ENCODE measurements at places on chromosomes 7 and 10.

DNA sequence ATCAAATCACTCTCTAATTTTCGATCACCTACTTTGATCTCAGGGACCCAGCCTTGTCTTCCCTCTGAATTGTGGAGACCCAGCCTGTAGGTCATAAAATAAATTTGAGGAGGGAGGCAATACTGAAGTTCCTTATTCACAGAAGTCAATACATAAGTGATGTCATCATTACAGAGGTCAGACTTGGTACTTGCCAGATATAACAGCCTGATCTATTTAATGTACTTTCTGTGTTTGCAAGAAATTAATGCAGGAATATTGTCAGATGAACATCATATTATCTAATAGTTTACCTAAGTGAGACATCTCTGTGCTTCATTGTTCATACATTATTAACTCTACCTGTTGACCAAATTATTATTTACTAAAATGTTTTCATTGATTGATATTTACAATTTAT is 105.6 kb downstream of the GPAM start:
- DNase-seq = no peak

DNA sequence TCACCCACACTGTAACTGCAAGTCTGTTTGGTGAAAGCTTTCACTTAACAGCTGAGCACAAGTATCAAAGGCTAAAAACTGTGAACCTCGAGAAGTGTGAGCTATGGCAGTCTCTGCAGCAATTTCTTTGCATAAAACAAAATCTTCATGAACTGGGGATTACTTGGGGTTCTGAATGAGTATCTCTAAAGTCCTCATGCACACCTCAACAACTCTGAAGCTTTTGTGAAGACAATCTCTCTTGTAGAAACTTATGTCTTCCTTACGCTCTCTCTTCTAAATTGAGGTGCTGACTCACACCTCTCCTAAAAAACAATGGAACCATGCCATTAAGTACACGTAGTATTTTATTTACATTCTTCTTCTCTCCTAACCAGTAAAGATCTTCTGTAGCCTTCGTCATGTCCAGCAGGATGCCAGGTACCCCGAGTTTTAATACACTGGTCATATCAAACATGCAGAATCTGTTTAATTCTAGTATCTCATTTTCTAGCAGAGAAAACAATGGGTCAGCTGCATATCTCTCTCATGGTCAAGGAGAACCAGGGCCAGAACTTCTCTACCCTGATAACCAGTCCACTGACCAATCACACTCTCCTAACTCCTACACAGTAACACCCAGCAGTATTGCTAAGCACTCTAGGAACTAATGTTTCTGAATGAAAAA is 76.9 kb downstream of the UBE2H start:
- peak; percentile 19 for DNase-seq

- no peak for DNase-seq
These were observed 31.6 kb downstream of the MGMT start for GRCh38 chr10:129498680-129499079.

GRCh38 chr7:116218051-116218645 is 7.8 kb downstream of the TES start:
- DNase-seq = no peak

- no peak for DNase-seq
These were observed 29.0 kb upstream of the GNAT3 start for GRCh38 chr7:80540836-80541235.

DNA sequence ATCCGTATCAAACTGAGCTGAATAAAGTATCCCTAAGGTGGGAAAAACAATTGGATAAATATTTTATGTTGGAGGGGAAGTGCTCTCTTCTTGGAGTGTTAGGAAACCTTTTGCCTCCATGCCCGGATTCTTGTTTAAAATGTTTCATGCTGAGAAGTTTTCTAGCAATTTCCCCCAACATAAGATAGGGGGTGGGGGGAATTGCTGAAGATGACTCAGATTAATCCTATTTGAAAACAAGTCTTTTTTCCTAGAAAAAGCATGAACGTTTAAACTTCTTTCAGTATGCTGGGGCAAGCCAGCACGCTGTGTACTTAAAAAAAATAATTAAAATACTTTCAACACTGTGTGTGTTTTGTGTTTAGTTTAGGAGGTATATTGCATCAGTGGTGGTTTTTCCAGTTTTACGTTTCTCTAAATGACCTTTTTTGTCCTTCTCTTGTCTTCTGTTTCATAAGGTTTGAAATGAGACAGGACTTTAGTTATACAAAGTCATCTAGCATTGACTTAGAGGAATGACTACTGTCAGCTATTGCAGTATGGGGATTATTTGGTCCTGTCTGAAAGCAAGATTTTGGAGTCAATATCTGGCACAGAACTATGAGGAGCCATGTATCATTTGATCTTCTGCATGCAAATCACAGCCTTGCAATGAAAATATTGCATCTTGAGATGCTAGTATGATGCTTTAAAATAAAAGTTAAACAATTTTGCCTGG is 295.9 kb downstream of the GATA3 start:
- DNase-seq = no peak

DNA sequence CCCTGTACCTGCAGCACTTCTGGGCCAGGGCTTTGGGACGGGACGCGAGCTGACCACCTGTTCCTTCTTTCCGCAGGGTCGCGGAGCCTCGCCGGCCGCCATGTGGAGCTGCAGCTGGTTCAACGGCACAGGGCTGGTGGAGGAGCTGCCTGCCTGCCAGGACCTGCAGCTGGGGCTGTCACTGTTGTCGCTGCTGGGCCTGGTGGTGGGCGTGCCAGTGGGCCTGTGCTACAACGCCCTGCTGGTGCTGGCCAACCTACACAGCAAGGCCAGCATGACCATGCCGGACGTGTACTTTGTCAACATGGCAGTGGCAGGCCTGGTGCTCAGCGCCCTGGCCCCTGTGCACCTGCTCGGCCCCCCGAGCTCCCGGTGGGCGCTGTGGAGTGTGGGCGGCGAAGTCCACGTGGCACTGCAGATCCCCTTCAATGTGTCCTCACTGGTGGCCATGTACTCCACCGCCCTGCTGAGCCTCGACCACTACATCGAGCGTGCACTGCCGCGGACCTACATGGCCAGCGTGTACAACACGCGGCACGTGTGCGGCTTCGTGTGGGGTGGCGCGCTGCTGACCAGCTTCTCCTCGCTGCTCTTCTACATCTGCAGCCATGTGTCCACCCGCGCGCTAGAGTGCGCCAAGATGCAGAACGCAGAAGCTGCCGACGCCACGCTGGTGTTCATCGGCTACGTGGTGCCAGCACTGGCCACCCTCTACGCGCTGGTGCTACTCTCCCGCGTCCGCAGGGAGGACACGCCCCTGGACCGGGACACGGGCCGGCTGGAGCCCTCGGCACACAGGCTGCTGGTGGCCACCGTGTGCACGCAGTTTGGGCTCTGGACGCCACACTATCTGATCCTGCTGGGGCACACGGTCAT is 13.3 kb downstream of the GPR146 start:
- DNase-seq = no peak

GRCh38 chr7:118839515-118839914 is 615.0 kb downstream of the ANKRD7 start:
- DNase-seq = no peak

DNA sequence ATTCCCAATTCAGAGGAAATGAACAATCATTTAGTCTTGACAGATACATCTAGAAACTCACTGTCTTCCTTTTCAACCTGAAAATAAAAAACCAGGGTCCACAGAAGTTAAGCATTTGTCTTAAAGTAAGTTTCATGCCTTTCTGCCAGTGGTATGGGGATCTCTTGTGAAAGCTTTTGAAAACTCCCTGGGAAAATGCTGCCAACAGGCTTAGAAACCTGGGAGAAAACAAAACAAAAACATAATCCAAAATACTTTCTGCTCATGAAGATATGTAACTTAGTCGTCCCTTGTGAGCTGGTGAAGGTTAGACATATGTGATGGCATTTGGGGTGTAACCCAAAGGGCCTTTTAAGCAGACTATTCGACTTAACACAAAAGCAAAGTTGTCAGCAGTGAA is 66.4 kb upstream of the ZNF438 start:
- DNase-seq = no peak

- no peak for DNase-seq
These were observed 6.7 kb upstream of the PAXIP1 start for GRCh38 chr7:155009570-155010157.

GRCh38 chr10:124645467-124646095 is 98.6 kb downstream of the FAM53B start:
- no peak for DNase-seq

DNA sequence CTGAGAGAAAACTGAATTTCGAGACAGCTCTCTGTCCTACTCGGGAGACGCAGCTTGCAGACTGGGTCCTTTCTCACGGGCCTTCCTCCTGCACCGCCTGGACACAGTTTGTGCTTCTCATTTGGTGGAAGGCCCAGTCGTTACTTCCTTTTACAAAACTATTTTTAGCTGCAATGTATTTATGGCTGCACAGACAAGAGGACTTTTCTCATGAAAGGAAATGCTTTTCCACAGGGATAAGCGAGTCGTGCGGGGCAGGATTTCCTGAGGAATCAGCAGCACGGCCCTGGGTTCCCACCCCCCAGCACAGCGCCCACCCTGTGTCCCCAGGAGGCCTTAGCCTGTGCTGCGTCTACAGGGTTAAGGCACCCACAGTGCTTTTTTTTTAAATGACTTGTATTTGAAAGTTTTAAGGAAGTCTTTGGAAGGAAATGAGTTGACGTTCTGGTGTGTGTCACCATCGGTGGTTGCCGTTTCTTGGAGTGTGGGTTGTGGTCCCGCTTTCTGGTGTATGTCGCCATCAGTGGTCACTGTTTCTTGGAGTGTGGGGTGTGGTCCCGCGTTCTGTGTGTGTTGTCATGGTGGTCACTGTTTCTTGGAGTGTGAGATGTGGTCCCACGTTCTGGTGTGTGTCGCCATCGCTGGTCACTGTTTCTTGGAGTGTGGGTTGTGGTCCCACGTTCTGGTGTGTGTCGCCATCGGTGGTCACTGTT is 50.9 kb downstream of the INPP5A start:
- peak; percentile 56 for DNase-seq

- DNase-seq = no peak
These were observed 135.2 kb upstream of the ADO start for GRCh38 chr10:62669341-62669740.

DNA sequence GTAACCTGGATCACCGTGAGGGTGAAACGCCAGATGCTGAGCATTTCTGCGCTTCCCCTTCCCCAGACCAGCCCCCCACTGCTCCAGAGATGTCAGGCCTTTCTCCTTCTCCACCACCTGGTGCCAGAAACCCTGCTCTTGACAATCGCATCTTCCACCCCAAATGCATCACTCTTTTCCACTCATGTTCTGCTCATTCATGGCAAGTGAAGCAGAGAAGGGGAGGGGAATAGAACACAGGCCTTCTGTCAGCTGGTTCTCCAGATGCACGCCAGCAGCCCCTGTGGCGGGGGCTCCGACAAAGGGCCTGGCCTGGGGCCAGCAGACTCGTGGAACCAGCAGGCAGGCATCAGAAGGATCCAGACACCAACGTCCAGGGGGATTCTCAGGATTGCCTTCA is 68.5 kb upstream of the SVIL start:
- DNase-seq = no peak

DNA sequence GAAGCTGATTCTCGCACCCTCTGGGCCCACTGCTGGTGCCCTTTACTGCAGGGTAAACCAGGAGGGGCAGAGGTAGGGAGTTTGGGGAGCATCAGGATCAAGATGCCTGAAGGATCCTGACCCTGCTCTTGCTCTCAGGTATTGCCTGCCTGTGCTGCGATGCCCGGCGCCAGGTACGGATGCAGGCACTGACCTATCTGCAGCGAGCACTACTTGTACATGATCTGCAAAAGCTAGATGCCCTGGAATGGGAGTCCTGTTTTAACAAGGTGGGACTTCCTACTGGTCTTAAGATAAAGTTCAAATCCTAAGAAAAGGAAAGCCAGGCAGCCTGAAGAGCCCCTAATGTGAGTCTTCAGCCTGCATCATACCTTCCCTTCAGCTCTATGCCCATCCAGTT is 16.1 kb upstream of the NFKB2 start:
- no peak for DNase-seq

DNA sequence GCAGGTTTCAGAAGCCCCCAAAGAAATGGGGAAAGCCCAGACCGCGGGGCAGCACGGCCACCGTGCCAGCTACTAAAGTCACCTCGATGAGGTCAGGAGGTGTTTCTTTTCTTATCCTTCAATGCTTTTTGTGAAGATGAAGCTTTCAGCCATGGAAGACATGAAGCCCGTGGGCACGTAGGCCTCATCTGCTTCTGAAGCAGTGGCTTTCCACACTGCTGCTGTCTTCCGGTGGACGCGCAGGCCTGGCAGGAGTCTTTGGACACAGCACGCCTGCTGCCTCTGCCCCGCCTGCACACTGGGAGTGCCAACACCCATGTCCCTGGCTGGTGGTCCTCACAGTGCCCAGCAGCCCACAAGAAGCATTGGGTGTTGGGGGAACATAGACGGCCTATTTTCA is 185.5 kb downstream of the EBF3 start:
- no peak for DNase-seq

DNA sequence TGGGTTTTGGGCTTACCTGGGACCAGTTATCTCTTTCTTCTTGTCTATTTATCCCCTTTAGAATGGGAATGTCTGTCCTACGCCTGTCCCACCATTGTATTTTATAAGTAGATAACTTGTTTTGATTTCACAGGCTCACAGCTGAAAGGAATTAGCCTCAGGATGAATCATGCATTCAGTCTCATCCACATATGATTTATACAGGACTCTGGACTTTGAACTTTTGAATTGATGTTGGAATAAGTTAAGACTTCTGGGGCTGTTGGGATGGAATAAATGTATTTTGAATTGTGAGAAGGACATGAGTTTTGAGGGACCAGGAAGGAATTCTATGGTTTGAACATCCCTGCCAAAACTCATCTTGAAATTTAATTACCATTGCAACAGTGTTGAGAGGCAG is 112.6 kb downstream of the AMPH start:
- peak; percentile 19 for DNase-seq

- DNase-seq = no peak
These were observed 20.0 kb upstream of the CREB3L2 start for GRCh38 chr7:138021889-138022288.

DNA sequence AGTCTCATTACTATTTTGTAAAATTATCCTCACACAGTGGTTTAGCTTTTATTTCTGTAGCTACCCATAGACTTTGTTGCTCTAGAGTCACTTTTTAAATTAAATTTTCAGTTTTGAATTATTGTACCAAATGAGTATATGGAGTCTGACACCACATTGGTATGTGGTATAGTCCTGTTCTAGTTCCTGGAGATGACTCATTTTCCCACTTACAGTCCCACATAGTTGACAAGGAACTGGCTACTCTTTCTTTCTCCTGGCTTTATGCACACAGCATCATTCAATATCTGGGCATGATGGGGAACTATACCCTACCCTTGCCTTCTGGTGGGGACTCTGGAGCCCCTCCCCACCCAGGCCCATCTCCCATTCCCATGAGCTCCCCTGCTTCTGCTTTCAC is 92.6 kb upstream of the RAB11FIP2 start:
- DNase-seq = peak; percentile 61

- DNase-seq = no peak
These were observed 203.7 kb downstream of the IPMK start for GRCh38 chr10:58063861-58064480.

GRCh38 chr10:44357023-44357540 is 27.8 kb downstream of the CXCL12 start:
- DNase-seq = no peak
